ENCODE measurements at places on chromosomes 6 and 20.
A peak's percentile ranks its signal among the peaks of the same experiment; 100 is the strongest.

GRCh38 chr6:110394409-110394808 lies 21.0 kb downstream of the DDO start:
- DNase-seq, result no peak

- no peak for DNase-seq
Observed at GRCh38 chr6:3617681-3618311, 133.7 kb downstream of the PXDC1 start.

DNA sequence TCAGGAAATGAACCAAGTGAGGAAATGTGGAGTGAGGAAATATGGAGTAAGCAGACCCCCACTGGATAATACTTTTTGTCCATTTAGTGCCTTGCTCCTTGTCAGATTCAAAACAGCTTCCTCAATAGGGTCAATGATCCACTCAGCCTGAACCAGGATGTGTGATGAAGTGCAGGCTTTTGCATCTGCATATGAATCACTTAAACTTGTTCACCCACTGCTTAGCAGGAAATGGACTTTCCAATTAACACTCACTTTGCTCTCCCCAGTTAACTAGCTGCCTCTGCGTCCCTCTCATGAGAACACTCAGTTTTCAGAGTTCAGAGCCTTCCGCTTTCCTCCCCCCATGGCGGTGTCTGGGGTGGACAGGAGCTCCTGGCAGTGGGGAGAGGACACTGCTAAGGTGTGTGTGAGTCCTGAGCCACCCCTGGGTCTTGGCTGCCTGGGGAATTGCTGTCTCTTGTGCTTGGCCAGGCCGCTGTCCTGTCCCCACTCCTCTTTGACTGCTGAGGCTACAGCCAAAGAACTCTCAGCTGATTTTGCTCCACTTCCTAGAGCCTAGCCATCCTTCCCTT lies 621.8 kb downstream of the CDH26 start:
- DNase-seq, result no peak

GRCh38 chr6:105485456-105485855 lies 82.6 kb upstream of the PREP start:
- no peak for DNase-seq

- no peak for DNase-seq
Observed at GRCh38 chr6:17907406-17908229, 79.8 kb downstream of the KIF13A start.

GRCh38 chr20:25533920-25534700 lies 51.2 kb downstream of the NINL start:
- DNase-seq, result no peak

GRCh38 chr20:33370291-33370690 lies 31.0 kb downstream of the CDK5RAP1 start:
- DNase-seq, result peak; percentile 41

DNA sequence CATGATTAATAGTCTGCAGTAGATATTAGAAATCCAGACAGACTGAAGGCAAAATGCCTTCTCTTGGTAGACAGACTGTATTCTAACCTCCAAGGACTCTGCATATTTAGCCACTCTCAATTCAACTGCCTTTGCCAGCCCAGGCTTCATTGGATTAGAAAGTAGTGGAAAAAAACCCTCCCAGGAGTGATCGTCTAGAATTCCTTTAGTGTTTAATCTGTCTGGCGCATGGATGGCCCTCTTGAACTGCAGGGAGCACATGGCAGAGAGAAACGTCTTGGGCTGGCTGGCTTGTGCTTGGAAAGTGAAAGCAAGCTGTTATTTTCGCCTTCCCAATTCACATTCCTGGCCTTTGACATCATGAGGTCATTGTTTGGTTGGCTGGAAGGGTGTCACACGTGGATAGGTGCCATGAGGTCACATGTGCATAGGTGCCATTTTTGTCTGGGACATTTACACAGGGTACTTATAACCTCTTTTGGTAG lies 30.9 kb upstream of the NEDD9 start:
- no peak for DNase-seq

DNA sequence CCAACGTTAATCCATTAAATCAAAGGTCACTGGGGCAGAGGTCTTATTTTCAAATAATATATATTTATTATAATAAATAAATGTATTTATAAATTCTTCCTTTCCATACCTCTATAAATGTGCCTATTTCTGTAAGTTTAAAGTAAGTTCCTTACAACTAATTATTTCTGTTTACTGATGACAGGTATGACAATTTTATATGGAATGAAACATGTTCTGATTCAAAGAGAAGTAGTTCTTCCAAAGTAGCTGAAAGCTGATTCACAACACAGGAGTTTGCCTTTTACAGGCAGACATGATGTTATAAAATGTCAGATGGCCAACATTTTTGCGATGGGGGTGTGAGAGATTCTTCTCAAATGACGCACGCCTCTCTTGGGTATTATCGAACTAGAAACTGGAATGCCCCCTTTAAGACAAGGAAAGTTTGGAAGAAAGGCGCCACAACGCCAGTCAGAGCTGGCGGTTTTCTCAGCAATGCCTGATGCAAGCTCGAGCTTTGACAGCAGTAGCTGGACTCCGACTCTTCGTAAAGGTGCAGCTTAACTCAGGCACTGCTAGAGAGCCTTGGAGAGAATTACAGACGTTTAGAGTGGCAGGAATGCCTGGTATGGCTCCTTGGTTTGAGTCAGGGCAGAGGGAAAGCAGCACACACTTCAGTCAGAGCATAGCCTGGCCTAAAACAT lies 92.1 kb downstream of the FOXC1 start:
- DNase-seq, result no peak

GRCh38 chr20:20959031-20959755 lies 147.0 kb downstream of the LINC00237 start:
- no peak for DNase-seq

DNA sequence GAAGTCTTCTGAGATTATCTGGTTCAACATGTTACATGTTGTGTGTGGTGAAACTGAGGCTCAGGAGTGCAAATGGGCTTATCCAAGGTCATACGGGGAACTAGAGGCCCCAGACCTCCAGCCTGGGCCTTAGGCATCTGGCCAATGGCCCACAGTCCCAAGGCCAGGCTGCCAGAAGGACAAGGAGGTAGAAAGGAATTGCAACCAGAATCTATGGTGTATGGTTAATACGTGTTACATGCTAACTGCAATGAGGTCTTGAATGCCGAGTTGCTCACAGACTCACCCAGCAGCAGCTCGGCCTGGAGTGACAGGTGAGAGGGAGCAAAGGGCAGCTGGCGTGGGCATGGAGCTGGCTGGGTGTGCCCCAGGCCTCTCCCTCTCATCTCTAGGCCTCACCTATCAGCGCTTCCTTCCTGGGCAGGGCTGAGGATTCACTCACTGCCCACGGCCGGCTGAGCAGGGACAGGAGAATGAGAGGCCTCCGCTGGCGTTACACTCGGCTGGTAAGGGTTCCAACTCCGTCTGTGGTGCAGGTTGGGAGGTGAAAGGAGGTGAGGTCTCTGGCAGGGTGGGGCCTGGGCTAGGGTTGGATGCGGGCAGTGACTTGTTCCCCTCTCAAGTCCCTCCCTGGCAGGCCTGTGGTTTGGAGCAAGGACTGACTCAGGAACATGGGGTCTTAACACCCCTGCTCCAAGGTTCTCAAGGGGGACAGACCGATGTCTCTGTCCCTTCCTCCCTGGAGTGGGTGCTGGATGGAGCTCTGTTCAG lies at the start of gene TLDC2:
Gene TLDC2, plus strand, starts transcription at position 437 of the 771 bp plus-strand sequence. Its CDS starts 37 bp downstream, at position 474.
- no peak for DNase-seq

GRCh38 chr6:32785781-32786533 lies 22.6 kb upstream of the HLA-DQB2 start:
- DNase-seq, result peak; percentile 56

DNA sequence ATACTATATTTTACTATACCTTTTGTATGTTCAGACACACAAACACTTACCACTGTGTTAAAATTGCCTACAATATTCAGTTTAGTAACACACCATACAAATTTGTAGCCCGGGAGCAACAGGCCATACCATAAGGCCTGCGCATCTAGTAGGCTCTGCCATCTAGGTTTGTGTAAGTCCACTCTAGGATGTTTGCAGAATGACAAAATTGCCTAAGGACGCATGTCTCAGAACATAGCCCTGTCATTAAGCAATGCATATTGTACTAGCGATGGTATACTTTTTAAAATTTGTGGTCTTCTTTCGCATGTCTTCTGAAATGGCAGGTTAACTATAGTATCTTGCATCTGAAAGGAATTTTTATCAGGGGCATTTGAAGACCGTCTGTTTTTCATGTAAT lies 26.6 kb upstream of the MAP7 start:
- DNase-seq, result no peak

GRCh38 chr6:160930547-160931377 lies 60.8 kb upstream of the MAP3K4 start:
- peak; percentile 21 for DNase-seq

DNA sequence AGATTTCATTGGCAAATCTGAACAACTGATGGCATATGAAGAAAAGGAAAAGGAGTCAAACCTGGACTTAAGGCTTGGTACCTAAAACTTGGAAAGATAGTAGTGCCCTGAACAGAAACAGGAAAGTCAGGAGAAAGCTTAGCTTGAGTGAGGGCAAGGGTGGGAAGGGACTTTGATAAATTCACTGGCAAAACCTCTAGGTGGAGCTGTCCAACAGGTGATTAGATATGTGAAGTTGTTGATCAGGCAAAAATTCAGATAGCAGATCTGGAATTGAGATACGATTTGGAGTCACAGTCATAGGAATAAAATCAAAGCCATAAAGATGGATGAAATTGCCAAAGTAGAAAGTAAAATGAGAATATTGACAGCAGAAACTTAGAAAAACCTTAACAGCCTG lies 16.1 kb upstream of the ZNF292 start:
- peak; percentile 62 for DNase-seq

DNA sequence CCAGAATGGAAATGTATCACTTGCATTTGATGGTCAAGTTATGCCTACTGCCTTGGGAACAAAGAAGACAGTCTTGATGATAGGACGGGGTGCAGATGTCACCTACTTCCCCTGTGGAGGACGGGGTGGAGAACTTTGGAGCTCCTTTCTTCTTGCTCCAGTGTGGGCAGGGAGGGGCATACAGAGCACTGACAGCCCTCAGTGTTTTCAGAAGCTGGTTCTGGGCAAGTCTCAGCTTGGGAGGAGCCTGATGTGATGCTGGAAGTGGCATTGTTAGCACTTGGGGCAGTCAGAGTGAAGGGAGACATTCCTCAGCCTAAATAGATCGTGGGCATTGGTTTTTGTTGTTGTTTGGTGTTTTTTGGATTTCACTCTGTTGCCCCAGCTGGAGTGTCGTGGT lies 59.7 kb downstream of the SYNJ2 start:
- no peak for DNase-seq

DNA sequence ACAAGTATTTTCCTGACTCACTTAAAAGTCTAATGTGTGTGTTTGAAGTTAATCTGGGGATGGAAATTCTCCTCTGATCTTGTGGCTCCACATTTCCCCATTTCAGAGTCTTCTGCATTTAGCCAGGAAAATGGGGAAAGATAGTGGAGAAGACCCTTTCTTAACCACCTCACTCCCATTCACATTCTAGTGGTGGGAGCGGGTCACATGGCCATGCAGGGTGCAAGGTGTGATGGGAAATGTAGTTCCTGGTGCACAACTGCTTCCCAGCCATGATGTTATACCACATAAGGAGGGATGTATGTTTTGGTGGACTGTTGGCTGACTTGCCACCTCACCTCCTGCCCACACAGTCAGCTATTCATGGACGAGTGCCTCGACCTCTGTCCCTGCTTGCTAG lies 61.8 kb downstream of the BANF2 start:
- no peak for DNase-seq

GRCh38 chr6:47679322-47679906 lies 19.0 kb upstream of the ADGRF4 start:
- DNase-seq, result no peak

GRCh38 chr6:12114055-12114503 lies 102.0 kb downstream of the HIVEP1 start:
- peak; percentile 29 for DNase-seq
